ENCODE measurements at places on chromosomes 11 and 22.

DNA sequence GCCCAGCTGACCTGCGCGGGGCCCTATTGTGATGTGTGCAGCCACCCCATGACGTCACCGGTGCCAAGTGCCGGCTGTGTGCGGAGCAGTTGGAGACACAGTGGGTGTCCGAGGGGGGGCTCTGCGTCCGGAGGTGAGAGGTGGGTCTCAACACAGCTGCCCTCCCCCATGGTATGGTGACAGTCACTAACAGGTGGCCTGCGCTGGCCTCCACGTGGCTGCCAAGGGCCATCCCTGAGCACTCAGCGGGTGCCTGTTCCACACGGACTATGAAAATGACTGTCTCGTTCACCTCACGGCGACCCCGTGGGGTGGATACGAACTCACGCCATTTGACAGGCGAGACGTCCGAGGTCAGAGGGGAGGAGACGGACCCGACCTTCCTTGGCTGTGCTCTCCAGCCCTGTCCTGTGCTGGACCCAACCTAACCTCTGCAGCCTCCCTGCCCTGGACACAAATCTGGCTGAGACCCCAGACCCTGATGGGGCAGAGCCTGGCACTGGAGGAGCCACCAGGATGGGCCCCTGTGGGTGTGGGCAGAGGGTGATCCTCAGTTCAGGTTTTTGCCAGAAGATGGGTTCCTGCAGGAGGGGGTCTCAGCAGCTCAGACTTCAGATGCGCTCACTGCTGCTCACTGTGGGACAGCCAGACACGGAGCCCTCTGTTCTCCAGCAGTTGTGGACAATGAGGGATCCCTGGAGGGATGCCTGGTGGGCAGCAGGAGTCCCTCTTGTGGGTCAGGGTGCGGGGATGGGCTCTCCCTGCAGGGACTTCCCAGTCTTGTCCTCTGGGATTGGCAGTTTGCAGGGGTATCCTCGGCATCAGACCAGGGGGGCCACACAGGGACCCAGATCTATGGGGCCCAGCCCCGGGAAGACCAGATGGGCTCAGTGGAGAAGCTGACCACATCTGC is 6.3 kb downstream of the HRAS start:
- DNase-seq, result no peak

- no peak for DNase-seq
Observed at GRCh38 chr11:81174646-81175330, 1558.9 kb downstream of the FAM181B start.

DNA sequence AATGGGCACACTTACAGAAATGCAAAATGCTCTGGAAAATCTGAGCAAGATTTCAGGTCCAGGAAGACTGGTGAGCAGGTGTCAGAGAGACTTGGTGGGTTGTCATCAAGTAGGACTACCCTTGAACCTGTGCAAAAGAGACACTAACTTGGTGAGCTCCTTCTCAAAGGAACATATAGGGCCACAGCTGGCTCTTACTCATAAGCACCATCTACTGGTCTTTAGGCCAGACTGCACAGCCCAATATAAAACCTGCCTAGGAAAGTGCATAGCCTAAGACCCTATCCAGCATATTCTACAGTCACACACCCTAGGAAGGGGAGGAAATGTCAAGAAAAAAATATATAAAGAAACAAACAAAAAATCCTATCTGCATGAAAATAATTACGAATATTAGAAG is 18.2 kb upstream of the OR10W1 start:
- no peak for DNase-seq

DNA sequence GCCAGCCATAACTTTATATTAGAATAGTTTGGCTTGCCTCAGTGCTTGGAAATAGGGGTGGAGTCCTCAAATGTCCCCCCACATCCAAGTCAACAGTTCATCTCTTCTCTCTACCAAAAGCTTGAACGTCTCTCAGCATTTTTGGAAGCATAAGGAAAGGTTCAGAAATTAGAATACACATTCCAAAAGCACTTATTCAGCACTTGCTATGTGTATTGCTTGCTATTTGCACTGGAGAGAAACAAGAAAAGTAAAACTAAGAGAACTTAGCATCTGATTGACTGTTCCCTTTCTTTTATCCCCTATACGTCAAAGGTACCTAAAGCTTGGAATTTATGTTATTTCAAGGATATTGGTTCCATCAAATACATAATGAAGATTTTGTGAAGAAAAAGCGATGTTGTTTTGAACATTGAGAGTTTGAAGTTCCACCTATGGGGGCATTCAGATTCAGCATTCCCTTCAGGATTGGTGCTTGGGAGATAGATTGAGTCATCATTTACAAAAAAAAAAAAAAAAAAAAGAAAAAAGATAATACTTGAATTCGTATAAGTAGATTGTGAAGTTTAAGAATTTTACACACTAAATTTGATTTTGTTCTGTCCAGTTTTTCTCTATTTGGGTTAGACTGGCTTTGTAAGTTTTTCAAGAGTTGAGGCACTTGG is 1.3 kb downstream of the TBRG1 start:
- DNase-seq, result no peak

GRCh38 chr22:23126165-23127054 is 15.4 kb downstream of the RSPH14 start:
- no peak for DNase-seq

- no peak for DNase-seq
Observed at GRCh38 chr11:15163136-15163535, 48.4 kb downstream of the INSC start.

- no peak for DNase-seq
Observed at GRCh38 chr11:117662255-117662654, 134.8 kb downstream of the DSCAML1 start.

DNA sequence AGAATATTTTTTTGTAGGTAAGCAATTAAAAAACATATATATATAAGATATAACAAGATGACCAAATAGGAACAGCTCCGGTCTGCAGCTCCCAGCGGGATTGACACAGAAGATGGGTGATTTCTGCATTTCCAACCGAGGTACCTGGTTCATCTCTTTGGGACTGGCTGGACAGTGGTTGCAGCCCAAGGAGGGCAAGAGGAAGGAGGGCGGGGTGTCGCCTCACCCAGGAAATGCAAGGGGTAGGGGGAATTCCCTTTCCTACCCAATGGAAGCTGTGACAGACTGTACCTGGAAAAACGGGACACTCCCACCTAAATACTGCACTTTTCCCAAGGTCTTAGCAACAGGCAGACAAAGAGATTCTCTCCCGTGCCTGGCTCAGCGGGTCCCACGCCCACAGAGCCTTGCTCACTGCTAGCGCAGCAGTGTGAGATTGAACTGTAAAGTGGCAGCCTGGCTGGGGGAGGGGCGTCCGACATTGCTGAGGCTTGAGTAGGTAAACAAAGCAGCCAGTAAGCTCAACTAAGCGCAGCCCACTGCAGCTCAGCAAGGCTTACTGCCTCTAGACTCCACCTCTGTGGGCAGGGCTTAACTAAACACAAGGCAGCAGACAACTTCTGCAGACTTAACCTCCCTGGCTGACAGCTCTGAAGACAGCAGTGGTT is 163.8 kb downstream of the CWF19L2 start:
- no peak for DNase-seq

DNA sequence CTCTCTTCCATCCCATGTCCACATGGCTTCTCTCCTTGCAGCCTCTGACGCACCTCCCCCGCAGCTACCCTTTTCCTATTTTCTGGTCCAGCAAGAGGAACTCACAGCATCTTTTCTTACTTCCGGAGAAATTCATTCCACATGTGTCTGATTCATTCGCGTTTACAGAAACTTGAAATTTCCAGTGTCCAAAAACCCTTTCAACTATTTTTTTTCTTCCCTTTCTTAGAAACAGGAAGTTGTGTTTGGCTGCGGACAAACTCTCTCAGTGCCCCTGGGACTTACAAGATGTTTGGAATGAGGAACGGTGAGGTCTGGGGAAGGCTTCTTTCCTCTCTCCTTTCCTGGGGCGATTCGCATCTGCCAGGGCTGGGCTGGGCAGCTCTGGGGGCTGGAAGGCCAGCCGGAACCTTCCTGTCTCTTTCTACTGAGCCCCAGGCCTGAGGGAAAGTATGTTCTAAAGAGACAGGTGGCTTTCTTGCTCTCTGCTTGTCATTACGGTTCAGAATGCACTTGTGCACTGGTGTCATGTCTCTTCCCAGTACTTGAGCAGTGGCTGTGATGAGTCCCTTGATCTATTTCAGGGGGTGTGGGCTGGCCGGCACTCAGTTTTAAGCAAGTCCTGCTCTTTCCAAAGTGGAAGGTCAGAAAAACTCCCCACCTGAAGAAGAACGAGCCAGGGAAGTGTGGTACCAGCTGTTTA is 27.5 kb downstream of the ADAMTS8 start:
- DNase-seq, result no peak

DNA sequence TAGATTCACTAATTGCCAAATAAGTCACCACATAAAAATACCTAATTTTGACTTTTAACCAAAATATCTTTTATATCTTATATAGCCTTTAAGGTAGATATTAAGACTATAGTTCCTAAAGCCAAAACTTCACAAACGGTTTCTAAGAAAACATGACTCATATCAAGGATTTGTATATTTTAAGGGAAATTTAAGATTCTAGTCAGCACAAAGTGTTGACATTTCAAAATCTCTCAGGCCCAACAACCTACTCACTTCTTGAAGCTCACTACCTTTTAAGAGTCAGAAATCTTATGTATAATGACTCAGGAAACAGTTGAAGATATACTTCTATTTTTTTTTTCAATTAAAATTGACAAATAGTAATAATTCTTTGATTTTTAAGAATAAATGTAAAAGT is 221.9 kb downstream of the SBF2 start:
- DNase-seq, result no peak

DNA sequence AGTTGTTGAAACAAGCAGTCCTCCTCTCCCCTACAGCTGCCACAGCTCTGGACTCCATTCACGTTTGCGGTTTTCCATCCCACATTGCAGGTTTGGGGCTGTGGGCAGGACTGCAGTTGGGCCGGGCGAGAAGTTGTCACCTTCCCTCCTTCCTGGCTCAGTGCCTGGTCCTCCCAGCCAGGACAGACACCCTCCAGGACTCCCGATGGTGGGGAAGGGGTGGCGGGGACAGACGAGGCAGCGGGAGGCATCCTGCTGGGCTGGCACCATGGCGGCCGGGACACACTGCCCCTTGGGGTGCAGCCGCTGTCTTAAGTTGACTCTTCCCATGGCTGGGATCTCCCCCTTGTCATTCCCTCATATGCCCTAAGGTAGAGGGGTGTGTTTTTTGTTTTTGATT is 615.2 kb downstream of the BRD1 start:
- DNase-seq, result no peak

DNA sequence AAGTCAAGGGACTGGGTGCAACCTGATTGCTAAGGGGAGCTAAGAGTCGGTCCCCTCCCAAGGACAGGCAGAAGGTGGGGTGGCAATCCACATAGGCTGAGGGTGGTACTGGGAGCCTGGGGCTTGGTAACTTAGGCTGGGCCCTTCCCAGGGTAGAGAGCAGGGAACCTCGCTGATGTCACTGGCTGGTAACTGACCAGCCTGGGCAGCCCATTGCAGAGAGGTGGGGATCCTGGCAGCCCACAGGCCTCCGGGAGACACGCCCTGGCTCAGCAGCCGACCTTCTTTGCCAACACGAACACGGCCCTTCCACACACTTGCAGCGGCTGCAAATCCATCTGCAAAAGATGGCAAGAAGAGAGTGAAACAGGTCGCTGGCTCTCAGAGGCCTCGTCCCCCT is 25.4 kb downstream of the A4GALT start:
- no peak for DNase-seq

DNA sequence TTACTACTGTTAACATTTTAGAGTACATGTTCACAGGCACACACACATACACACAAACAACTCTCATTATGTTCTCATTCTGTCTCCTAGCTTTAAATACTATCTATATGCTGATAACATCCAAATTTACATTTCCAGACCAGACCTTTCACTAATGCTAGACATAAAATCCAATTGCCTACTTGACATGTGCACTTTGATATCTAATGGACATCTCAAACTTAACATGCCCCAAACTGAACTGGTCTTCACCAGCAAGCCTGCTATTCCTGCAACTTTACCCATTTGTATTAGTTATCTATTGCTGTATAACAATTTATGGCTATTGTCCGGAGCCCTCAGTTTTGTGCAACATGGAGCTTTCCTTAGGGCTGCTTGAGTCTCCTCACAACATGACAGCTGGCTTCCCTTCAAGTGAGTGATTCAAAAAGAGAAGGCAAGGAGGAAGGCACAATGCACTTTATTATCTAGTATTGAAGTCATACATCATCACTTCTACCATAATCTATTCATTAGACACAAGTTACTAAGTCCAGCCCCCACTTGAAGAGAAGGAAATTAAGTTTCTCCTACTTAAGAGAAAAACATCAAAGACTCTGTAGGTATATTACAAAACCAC is 3.0 kb downstream of the SLC36A4 start:
- no peak for DNase-seq

DNA sequence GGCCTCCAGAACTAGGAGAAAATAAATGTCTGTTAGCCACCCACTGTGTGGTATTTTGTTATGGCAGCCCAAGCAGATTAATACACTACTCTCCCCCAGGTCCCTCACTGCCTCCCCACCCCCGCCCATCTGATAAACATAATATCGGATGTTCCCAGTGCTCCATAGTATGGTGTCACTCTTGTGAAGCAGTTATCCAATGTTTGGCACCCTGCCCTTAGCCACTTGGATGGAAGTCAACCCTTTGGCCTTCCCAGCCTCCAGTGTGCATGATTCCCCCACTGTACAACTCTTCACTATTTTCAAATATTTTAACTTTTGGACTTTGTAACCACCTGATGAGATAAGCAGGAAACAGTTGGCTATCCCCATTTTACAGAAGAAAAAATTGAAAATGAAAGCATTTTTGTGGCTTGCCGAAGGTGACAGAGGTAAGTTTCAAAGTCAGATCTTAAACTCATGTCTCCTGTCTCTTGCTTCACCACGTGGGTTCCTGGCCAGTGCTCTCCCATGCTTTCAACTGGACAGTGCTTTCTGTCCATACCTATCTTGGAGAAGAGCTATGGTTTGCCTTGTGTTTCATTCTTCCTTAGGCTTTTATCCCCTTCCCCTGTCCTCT is 53.2 kb downstream of the ALX4 start:
- DNase-seq, result no peak

DNA sequence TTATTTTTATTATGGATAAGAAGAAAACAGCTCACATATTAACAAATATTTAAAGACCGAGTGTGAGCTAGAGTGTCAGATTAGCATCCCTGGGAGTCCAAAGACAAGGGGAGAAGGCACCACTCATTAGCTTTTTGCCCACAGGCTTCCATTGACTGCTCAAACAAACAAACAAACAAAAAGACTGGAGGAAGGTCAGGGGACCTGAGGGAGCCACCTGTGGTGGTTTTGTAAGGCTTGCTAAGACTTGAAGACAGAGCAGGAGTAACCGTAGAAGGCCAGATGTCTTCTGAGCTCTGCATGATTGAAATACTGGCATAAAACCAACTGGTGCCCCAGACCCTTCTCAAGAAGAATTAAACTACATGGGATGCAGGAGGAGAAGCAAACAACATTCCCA is 395.2 kb upstream of the CNTN5 start:
- DNase-seq, result no peak

GRCh38 chr11:64284048-64284961 is at the start of gene BAD:
BAD (minus strand) TSS chr11:64284665; CDS start chr11:64284368, 297 bp downstream.
- peak; percentile 82 for DNase-seq

DNA sequence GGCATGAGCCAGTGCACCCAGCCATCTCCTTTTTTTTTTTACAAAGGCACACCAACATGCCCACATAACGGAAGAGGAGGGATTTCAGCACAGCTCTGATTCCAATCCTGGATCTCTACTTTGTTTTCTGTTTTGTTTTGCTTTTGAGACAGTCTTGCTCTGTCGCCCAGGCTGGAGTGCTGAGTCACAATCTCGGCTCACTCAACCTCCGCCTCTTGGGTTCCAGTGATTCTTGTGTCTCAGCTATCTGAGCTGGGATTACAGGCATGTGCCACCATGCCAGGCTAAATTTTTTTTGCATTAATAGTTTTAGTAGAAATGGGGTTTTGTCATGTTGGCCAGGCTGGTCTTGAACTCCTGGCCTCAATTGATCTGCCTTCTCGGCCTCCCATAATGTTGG is 28.1 kb downstream of the VSTM5 start:
- DNase-seq, result no peak

All from stimulated activated CD4-positive, alpha-beta T cell treated with anti-CD3 and anti-CD28 coated beads, TNF-alpha, amount 100 ng/mL, for 1 hour (primary cell).